ENCODE measurements at places on chromosomes 2 and 18.
A peak's percentile ranks its signal among the peaks of the same experiment; 100 is the strongest.

GRCh38 chr2:85830645-85831044, 58.1 kb downstream of the ST3GAL5 start:
- DNase-seq = no peak

DNA sequence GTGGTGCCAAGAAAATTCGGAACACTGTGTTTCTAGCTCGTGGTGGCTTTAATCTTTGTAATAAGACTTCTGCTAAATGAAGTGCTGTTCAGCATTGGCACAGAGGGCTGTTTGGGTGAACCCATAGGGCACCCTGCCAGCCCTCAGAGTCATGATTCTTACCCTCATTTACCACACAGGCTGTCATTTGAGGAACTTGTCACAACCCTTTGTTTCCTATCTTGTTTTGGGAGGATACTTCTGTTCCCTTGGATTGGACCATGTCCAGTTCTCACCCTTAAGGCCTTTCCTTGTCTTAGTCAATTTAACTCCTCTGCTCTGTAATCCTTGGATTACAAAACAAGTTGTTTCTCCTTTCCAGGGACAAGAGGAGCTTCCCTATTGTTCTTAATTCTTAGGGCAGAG, 225.7 kb downstream of the MTX2 start:
- DNase-seq = no peak

GRCh38 chr2:43305517-43305916, 79.1 kb upstream of the ZFP36L2 start:
- DNase-seq = no peak

DNA sequence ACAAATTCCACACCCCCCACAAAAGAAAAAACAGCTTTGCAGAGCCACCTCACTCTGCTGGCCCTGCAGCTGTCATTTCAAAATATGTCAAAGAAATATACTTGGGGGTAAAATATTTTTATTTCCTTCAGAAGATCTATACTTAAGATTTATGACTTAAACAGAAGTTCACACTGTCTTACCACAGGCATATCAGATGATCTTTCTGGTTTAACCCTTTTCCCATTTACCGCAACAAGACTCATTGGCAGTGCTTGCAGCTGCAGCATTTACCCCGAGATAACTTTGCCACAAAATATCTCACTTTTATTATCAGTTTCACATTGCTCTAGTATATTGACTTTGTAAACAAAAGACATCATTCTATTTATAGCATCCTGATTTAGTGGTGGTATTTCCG, 21.6 kb upstream of the SLC35G4 start:
- DNase-seq = no peak

DNA sequence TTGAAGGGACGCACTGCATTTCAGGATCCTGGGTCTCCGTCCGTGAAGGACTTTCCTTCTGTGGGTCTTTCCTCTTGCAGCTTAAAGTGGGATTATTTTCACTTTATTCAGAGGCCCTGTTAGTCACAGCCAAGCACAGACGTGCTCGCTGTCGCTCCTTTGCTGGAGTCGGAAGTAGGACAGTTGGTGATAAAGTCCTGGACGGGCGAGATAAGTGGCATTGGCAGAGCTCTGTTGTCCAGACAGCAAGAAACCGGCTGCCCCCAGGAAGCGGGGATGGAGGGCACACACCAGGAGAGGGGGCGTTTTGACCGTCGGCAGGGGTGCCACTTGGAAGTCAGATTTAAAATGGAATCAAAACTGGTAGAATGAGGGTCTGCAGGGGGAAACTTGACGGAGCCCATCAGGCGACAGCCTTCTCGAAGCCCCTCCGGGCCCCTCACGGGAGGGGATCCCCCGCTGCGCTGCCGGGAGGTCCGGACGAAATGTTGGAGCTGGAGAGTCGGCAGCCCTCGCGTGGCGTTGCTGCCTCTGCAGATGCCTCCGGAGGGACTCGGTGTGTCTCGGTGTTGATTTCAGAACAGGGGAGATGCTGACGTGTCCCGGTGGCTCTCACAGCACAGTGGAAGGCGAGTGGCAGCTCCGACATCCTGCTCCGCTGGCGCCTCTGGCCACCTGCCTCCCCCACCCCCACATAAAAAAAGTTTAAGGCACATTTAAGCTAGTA, 124.2 kb downstream of the NFATC1 start:
- peak; percentile 62 for DNase-seq

DNA sequence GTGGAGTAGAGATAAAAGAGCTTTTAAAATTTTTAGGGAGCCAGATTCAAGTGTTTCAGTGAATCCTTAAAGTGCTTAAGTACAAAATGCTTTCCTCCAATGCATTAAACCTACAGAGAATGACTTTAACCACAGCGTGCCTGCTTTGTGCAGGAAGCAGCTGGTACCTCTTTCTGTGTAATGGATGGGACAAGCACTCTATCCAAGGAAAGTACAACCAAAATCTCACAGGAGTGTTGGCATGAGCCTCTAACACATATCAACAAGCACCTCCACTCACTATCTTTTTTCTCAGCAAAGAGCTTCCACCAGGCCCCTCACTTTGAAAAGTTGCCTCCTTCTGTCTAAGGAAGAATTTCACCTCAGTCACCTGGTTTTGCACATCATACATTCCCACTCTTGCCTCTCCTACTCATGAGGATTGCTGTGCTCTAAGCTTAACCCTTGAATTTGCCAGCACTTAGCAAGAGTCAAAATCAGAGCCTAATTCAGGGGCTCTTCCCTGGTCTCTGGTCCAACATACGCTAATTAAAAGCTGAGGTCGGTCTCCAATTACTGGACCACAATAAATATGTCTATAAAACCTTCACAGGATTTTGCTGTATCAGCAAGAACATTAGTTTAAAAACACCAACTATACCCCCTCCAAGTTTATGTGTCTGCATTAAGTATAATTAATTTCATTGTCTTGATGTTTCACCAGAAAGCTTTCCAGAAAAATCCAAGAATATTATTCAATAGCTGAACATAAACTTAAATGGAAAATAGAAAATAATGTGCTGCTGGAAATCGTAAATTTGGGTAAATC, 68.9 kb downstream of the ZNF521 start:
- DNase-seq = no peak

GRCh38 chr2:213065583-213066442, 85.6 kb downstream of the IKZF2 start:
- no peak for DNase-seq

DNA sequence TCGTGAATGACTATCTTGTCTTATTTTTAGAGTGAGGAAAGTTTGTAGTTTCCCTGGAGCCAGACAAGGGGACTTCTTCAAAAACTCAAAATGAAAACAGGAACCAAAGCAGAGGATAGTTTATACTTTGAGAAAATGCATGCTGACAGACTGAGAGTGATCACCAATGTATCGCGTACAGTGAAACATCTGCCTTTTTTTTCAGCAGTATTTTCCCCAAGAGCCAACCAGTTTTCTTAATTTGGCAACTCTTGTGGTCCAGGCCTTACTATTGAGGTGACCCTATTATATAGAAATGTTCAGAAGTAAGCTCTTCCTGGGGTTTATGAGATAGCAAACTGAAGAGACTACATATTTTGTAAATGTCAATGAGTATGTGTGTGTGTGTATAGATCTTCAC, 153.7 kb upstream of the VRK2 start:
- no peak for DNase-seq

GRCh38 chr2:16691261-16691660, 25.6 kb upstream of the CYRIA start:
- DNase-seq = no peak

DNA sequence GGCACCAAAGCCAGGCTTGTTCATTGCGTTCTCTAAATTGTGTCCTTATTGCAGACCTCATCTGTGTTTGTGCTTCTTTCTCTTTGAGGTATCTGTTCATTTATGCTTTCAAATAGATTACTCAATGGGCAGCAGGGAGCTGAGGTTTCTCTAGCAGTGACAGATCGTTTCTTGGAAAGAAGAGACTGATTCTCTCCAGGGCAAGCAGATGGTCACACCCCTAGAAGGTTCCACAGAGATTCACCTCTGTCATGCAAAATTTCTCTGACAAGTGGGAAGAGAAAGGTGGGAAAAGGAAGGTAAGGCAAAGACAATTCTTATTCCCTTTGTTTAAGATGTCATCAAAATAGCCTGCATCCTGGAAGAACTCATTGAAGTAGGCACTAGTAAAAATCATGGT, 14.0 kb downstream of the DLGAP1 start:
- DNase-seq = no peak

DNA sequence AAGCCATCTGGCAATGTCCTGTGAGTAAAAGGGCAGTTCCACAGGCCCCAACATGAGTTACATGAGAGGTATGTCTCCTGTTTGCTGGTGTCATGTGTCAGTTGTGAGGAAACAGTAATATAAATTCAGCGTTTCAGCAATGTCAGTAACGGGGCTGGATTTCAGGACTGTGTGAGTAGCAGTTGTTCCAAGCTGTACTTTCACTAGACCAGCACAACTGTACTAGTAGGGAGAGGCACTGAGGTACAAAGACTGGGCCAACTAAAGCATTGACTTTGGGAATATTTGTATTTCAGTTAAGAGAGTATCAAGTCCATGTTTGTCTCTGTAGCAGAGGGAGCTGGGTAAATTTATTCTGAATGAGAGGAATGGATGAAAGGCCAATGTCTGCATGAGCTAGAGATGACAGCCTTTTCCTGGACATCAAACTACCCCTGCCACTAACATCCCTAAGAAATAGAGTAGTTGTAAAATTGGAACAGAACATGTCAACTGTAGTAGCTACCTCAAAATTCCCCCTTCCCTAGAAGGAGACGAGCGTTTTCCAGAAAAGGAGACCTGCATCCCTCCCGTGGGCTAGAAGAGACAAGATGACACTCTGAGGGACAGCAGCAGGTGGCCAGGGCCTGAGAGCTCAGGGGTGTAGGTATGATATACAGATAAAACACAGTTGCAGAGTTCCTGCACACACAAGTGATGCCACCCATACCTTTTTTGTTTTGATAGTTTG, 24.4 kb downstream of the EIF4E2 start:
- DNase-seq = no peak

- no peak for DNase-seq
Observed at GRCh38 chr2:109064660-109065390, 64.2 kb upstream of the SH3RF3 start.

DNA sequence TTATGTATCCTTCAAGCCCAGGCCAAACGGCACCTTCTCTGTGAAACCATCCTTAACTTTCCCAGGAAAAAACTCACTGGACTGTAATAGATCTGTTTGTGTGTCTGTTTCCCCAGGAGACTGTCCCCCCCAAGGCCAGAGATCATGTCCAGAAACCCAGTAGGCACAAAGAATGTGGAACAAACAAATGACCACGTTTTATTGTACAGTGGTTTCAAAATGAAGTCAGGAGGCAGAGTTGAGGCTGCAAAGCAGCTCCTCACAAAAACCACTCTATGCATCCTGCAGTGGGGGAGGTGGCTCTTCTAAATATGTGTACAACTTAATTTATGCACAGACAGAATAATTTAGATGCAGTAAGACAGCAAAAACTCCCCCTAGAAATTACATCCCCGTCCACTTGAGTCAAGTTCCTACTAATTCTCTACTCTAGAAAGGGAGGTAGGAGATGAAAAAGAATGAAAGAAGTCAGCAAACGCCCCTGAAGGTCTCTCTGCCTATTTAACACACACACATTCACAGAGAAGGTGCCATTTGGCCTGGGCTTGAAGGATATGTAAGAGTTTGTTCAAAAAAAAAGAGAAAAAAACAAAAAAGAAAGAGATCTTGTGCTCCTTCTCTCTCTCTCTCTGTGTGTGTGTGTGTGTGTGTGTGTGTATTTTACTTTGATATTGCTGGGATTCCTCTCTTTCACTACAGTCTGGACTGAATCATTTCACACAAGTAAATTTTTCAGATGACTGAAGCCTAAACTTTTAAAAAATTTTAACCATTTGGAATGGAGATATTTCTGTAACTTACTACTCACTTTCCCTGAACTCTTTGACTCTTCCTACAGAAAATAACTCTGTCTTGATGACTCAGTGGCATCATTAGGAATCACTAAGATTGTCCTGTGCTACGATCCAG, 19.5 kb downstream of the BCL2 start:
- no peak for DNase-seq

DNA sequence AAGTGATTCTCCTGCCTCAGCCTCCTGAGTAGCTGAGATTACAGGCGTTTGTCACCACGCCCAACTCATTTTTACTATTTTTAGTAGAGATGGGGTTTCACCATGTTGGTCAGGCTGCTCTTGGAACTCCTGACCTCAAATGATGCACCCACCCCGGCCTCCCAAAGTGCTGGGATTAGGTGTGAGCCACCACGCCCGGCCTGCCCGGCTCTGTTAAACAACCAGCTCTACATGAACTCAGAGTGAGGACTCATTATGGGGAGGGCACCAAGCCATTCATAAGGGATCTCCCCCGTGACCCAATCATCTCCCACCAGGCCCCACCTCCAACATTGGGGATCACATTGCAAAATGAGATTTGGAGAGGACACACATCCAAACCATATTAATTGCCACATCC, 8.8 kb downstream of the ATIC start:
- DNase-seq = no peak

- no peak for DNase-seq
Observed at GRCh38 chr18:29596959-29597358, 1420.0 kb upstream of the CDH2 start.

GRCh38 chr2:230589025-230589424, 123.6 kb upstream of the CAB39 start:
- DNase-seq = no peak

DNA sequence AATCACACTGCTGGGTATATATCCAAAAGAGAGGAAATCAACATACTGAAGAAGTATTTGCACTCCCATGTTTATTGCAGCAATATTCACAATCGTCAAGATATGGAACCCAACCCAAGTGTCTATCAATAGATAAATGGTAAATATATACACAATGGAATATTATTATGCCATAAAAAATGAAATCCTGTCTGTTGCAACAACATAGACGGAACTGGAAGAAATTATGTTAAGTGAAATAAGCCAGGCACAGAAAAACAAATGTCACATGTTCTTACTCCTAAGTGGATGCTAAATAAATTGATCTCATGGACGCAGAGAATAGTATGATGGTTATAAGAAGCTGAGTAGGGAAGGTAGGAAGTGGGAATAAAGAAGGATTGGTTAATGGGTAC, 65.7 kb downstream of the NCKAP1 start:
- no peak for DNase-seq

GRCh38 chr18:10726198-10727068, 200.6 kb downstream of the NAPG start:
- DNase-seq = no peak

GRCh38 chr2:111975053-111975552, 76.7 kb downstream of the MERTK start:
- DNase-seq = no peak

GRCh38 chr18:9513971-9514512, 38.7 kb downstream of the RALBP1 start:
- DNase-seq = no peak

- DNase-seq = no peak
Observed at GRCh38 chr18:47752796-47753645, 177.4 kb downstream of the SMAD2 start.

GRCh38 chr2:11597538-11598225, 63.8 kb downstream of the GREB1 start:
- no peak for DNase-seq

DNA sequence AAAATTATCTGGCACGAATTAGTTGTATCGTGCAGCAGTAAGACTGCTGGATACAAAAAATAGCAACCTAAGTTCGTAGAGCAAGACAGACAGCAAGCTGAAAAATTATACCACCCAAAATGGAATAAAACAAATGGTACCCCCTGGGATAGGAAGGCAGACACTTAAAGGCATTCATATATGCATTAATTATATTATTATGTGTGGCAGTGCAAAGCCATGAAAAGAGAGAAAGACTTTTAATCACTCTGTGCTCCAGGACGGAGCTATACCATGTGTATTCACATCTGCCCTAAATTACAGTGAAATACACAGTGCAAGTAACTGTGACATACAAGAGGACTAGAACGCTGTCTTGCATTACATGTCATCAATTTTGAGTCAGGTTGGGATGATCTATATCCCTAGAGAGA, 235.9 kb downstream of the GULP1 start:
- DNase-seq = no peak

Measured in activated naive CD8-positive, alpha-beta T cell treated with anti-CD3 and anti-CD28 coated beads, Interleukin-2, amount 50 U/mL, for 24 hours (primary cell).